Muscle of arm (tissue), 14 donors: ENCODE measurements at places on chromosomes 12 and 14.

- no peak for DNase-seq
Observed at GRCh38 chr12:68908076-68908475, 24.9 kb downstream of the CPM start.

GRCh38 chr12:10361084-10361483, 28.8 kb downstream of the KLRK1 start:
- DNase-seq, result no peak

- no peak for DNase-seq
Observed at GRCh38 chr14:31572955-31573354, 11.8 kb downstream of the NUBPL start.

- DNase-seq, result no peak
Observed at GRCh38 chr12:22046968-22047390, 961 bp downstream of the CMAS start.

GRCh38 chr12:70660620-70661219, 23.5 kb upstream of the PTPRB start:
- no peak for DNase-seq

DNA sequence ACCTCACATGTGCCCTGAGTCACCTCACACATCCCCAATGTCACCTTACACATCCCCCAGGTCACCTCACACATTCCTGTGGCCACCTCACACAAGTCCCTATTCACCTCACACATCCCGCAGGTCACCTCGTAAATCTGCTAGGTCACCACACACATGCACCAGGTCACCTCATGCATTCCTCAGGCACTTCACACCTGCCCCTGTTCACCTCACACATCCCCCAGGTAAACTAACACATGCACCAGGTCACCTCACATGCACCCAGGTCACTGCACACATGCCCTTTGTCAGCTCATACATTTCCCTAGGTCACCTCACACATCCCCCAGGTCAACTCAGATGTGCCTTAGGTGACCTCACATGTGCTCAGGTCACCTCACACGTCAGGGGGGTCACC, 639.8 kb downstream of the TMEM121 start:
- DNase-seq, result no peak

- DNase-seq, result no peak
Observed at GRCh38 chr12:42284157-42284556, 41.7 kb downstream of the ZCRB1 start.

DNA sequence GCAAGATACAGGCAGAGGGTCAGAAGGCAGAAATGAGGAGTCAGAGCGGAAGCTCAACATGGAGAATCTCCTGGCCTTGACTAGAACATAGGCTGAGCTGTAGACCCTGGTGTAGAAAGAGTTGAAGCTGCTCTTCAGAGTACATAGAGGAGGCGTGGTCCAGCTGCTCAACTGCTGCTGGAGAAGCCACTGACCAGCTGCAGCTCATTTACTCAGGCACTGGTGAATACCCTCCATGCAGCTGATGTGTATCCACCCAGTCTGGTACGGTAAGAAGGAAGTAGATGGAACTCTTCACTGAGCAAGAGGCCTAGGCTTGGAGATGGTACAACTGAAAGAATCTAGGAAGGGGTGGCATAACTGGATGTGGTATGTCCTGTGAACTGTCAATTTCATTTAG, 148.8 kb upstream of the DHRS4 start:
- DNase-seq, result no peak

DNA sequence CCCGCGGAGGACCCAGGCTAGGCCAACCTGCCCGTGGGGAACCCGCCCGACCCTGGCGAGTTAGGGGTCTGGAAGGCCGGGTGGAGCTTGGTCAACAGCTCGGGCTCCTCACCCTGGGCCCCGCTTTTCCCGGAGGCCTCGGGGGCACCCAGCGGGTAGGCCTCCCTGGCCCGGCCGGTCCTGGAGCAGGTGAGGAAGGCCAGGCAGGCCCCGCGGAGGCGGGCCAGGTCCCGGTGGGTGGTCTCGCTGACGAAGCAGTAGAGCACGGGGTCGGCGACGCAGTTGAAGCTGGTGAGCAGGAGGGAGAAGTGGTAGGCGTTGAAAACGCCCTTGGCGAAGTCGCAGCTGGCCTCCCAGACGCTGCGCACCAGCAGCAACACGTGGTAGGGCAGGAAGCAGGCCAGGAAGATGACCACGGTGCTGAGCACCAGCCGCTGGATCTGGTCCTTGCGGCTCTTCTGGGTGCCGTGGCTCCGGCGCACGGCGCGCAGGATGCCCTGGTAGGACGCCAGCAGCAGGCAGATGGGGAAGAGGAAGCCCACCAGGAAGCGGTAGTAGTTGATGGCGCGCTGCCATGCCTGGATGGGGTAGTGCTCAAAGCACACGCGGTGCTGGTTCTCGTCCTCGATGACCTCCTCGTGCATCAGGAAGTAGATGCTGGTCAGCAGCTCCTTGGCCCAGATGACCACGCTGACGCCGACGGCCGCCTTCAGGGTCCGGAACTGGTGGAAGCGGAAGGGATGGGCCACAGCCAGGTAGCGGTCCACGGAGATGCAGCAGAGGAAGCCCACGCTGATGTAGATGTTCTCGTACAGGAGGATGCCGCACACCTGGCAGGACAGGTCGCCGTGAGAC, 10.3 kb downstream of the GPR68 start:
- no peak for DNase-seq

GRCh38 chr12:114302606-114303315, 103.2 kb downstream of the TBX5 start:
- DNase-seq, result no peak

GRCh38 chr14:101917413-101918017, 46.9 kb upstream of the DYNC1H1 start:
- no peak for DNase-seq

DNA sequence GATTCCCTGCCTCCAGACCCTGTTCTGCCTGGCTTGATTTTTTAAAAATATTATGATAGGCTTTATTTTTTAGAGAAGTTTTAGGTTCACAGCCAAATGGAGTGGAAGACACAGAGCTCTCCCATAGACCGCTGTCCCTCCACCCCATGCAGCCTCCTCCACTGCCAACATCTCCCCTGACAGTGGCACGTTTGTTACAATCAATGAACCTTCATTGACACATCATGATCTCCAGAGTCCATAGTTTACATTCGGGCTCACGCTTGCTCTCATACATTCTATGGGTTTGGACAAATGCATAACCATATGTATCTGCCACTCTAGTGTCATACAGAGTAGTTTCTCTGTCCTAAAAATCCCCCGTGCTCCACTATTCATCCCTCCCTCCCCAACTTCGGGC, 15.9 kb upstream of the PPP1R13B start:
- no peak for DNase-seq

GRCh38 chr12:116760622-116761020, 22.5 kb downstream of the RNFT2 start:
- no peak for DNase-seq

DNA sequence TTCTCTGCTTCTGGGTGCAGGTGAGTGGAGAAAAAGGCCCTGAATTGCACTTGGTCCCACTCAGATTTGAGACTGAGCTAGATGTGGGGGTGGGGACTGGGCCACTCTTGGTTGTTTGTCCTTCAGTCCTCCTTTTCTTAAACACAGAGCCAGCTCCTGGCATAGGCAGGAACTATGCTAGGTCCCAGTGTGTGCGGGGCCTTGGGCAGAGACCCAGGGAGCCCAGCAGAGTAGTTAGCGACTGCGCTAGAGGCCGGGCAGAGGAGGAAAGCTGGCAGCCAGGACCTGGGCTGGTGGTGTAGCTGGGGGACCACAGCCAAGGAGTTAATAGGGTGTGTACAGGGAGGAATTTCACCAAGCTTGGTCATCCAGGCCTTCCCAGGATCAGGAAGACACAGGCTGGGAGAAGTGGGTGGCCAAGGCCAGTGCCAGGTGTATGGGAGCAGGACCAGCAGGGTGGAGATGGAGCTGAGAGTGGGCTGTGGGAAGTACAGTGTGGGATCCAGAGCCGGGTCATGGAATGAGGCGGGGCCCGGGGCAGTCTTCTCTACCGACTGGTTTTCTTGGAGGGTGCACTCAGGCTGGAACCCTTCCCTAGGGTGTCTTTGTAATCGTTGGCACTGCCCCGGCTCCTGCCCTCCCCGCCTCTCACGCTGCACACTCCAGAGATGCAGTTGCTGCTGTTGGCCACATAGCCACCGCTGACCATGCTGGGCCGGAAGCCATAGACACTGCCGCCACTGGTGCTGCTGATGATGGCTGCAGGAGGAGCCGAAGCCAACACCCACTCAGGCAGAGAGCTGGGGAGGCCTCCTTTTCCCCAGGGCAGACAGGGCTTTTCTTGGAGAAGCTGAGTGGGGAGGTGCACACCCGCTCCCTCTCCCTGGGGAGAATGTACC, 8.7 kb downstream of the KRT71 start:
- DNase-seq, result no peak

DNA sequence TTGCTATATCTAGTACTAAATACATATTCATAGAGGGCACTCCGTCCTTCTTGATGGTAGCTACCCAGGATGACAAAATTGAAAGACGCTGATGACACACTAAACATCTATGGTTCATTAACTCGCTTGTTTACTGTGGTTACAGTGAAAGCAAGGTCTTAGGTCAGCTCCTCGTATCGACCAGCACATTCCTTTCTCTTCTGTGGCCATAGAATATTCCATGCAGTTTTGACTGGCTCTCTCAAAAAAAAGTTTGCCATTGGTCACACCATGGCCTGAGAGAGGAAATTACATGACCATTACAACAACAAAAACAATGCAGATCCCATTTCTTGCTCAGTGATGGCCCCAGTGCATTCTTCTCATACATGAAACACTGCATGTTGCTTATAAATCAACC, 411.4 kb upstream of the SOX5 start:
- DNase-seq, result no peak

GRCh38 chr12:111413442-111414086, 7.8 kb downstream of the SH2B3 start:
- DNase-seq, result no peak

DNA sequence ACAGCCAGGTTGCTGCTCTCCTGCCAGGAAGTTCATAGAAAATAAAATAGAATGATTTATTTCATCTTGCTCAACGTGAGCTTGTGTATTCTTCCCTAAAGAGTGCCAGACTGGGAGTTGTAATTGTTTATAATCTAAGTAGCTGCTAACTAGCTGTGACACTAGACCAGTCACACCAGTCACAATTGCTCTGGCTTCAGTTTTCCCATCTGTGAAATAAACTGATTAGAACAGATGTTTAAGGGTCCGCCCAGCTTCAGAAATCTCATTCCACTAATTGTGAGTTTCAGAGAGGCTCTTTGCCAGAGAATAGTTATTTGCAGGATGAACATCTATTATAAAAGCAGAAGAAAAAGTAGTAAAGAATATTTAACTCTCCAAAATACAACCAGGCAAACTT, 55.6 kb upstream of the ZDHHC17 start:
- no peak for DNase-seq

DNA sequence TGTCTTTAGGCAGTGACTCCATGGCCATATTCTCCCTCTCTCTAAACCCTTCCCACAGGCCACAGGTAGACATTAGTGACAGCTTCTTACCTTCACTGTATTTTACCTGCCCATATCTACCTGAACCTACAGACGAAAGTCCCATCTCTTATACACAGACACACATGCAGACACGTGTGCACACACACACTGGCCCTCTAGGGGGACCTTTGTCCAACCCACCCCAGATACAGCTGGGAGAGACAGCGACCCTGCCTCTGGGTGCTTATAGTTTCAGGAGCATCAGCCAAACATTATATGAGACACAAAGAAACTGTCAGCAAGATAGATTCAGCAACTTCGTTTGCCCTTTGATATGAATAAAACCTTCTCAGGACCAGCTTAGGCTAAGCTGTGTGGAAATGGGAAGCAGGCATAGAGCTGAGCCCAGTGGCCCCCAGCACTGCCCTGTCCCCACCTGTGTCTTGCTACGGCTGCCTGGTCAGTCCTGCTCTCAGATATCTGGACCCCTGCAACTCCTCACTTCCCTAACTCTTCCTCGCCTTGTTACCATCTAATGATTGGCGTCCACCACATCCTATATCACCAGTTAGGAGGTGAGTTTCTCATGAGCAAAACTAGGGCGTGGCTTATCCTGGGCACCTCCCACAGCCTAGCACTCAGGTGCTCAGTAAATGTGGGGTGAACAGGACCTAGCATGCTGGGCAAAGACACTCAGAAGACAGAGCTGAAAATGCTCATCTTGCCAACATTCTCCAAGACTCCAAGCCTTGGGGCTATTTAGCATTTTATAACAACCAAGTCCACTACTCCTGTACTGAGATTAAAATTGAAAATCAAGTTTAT, 12.0 kb upstream of the CD9 start:
- no peak for DNase-seq

DNA sequence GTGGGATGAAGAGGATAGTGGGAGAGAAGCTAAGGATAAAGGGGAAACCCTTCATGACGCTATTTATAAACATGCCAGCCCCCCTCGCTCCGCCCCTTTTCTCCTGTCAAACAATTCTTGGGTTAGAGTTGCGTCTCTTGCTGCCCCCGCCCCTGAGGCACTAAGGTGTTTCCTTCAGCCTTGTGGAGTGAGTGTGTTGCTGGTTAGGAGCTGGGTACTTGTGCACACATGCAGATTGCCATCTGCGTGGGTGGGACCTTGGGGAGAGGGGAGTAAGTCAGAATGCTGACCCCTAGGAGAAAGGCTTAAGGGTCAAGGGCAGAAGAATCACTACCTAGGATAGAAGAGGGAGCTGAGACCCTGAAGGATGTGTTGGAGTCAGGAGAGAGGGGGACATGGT, 5.4 kb downstream of the FOXJ2 start:
- DNase-seq, result no peak

- no peak for DNase-seq
Observed at GRCh38 chr14:68113343-68113930, 293.9 kb downstream of the RAD51B start.

GRCh38 chr14:25111061-25111601, 61.2 kb upstream of the STXBP6 start:
- DNase-seq, result peak; percentile 79

GRCh38 chr12:16285586-16285985, 8.1 kb upstream of the SLC15A5 start:
- DNase-seq, result no peak

GRCh38 chr14:105088812-105089745, 23.8 kb upstream of the GPR132 start:
- DNase-seq, result no peak

- no peak for DNase-seq
Observed at GRCh38 chr12:43436597-43436996, 115.4 kb downstream of the ADAMTS20 start.

- DNase-seq, result peak; percentile 64
Observed at GRCh38 chr12:7122811-7123769, 5.6 kb downstream of the RBP5 start.

DNA sequence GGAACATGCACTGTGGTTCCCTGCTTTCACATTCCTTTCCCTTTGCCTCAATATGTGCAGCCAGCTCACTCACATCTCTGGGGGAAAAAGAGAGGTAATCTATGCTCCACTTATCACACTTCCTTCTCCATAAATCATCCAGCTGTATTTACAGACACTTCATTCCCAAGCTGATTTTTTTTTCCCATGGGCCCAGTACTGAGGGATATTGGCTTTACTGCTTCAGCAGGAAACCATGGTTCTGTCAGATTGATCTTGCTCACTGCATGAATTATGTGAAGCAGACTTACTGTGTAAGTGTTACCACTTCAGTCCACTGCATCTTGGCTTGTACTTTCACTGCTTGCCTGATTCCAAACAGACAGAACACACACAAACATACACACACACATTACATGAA, 555.6 kb downstream of the CCER1 start:
- no peak for DNase-seq

GRCh38 chr12:128940974-128941373, 87.7 kb downstream of the GLT1D1 start:
- no peak for DNase-seq
